ENCODE measurements at places on chromosomes 2 and 18.

GRCh38 chr2:26591619-26592505, 49.3 kb downstream of the CIB4 start:
- no peak for DNase-seq

DNA sequence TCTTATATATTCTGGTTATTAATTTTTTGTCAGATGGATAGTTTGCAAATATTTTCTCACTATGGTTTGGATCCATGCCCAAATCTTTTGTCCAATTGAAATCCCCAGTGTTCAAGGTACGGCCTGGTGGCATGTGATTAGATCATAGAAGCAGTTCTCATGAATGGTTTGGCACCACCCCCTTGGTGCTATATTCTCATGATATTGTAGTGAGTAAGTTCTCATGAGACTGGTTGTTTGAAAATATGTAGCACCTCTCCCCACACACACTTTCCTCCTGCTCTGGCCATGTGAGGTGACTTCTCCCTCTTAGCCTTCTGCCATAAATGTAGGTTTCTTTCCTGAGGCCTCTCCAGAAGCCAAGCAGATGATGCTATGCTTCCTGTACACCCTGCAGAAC, 107.7 kb upstream of the KYNU start:
- DNase-seq: no peak

GRCh38 chr2:126863336-126864015, 35.2 kb upstream of the TEX51 start:
- no peak for DNase-seq

DNA sequence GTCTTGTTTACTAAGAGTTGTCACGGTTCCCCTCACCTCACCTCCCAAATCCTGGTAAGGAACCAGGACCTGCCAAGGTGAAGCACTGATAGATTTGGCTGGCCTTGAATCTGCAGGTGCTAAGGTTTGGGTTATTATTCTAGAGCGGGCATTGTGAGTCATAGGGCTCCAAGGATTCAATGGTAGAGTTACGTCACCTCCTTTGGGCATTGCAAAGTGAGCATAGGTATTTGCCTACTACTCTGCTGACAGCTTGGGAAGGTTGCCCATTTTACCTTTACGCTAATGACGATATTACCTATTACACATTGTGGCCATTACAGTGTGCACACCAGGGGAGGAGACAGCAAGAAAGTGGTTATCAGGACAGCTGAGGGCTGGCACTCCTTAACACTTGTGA, 59.3 kb downstream of the SETBP1 start:
- DNase-seq: no peak

DNA sequence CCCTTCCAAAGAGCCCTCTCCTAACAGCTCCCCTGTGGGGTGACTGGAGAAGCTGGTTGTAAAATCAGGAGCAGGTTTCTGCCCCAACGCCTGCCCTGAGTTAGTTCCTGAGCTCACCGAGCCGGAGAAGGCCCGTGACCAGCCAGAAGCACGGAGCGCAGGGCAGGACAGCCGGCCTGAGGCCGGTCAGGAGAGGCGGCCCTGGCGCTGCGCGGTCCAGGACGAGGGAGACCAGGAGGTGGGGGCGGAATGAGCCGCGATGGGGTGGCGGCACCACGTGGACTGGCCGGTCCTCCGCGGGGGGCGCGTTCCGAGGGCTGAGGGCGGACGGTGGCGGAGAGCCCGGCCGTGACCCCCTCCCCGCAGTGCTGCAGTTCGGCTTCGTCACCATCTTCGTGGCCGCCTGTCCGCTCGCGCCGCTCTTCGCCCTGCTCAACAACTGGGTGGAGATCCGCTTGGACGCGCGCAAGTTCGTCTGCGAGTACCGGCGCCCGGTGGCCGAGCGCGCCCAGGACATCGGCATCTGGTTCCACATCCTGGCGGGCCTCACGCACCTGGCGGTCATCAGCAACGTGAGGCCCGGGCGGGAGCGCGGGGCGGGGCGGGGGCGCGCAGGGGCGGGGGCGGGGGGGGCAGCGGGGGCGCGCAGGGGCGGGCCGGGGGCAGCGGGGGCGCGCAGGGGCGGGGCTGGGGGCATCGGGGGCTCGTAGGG, 29.0 kb downstream of the ANO7 start:
- no peak for DNase-seq

DNA sequence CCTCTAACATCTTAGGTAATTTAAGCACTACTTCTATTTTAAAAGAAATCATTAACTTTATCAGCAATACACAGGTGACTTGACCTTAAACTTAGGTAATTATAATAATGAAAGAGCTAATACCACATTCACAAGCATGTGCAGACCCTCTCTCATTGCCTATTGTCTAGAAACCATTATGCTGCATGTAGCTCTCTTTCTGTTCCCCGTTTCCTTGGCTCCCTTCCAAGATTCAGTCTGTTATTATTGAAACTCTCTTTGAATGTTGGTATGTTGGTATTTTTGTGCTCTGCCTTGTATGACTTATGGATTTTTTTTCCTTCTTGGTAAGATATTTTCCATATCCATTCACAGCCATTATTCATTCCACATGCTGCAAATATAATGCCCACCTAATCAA, 201.2 kb downstream of the CDCA7 start:
- DNase-seq: no peak

DNA sequence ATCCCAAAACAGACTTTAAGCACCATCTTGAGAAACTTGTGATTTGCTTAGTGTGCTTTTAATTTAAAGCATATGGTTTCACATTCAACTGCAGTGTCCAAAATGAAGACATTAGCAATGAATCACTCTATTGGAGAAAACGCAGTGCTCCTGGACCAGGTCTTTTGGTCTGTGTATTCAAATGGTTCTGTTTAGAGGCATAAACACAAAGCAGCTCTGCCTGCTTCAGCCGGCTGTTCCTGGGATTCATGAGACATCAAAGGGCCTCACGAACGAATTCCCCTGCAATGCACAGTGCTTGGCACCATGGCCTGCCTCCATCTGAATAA, 117.1 kb upstream of the SP5 start:
- no peak for DNase-seq

DNA sequence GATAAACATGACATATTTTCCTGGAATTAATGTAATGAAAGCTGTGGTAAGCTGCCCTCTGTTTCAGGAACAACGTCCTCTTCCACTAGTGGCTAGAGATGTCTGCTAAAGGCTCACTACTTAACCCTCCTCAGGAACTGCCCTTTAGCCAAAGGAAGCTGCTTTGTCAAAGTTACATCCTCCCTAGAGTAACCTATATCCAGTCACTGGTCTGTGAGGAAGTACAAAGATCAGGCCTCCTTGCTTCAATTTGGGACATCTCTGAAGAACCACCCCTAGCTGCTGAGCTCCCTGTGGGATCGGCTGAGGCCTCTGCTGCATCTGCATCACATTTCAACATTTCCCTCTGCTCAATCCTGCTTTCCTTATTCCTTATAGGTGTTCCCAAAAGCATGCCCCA, 107.8 kb downstream of the PRELID3A start:
- no peak for DNase-seq

GRCh38 chr2:217756375-217757107, 246.3 kb downstream of the TNS1 start:
- no peak for DNase-seq

- no peak for DNase-seq
Measured at GRCh38 chr2:43572244-43572643, 23.6 kb downstream of the THADA start.

GRCh38 chr2:237670641-237671040, 43.3 kb downstream of the LRRFIP1 start:
- DNase-seq: no peak

DNA sequence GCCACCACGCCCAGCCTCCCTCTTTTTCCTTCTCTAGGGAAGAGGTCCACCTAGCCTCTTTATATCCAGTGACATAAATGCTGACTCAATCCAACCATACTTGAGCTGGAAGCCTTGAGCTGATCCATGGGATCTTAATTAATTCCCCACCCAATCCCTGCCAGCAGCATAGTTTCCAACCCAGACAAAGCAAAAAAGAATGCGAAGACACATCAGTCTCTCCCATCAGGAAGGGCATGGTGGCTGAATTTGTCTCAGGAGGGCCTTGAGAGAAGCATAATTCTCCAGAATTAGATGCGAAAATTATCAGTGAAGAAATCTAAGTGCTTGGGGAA, 22.5 kb downstream of the CASP10 start:
- DNase-seq: no peak

DNA sequence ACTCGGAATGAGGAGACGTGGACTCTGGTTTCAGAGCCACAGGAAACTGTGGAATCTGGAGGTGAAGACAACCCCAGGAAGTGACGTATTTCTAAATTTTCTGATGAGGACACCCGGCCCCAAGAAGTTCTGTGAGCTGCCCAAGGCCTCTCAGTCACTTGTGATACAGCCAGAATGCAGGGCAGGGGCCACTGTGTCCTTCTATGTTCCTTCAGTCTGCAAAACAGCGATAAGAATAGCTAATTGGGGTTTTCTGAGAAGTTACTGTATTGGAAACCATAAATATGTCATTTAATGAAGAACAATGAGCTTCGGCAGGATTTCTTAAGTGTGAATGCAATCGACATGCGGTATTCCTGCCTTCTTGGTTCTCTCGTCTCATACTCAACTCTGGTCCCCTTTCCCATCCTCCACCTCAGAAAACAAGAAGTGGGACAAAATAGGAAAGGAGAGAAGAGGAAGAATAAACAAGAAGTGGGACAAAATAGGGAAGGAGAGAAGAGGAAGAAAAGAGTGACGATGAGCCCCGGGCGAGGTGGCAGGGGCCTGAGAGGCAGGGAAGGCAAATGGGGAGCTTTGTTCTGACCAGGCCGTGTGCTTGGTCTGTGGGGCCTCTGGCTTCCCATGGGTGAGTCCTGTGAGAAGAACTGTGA, 282.0 kb upstream of the REV1 start:
- DNase-seq: no peak

DNA sequence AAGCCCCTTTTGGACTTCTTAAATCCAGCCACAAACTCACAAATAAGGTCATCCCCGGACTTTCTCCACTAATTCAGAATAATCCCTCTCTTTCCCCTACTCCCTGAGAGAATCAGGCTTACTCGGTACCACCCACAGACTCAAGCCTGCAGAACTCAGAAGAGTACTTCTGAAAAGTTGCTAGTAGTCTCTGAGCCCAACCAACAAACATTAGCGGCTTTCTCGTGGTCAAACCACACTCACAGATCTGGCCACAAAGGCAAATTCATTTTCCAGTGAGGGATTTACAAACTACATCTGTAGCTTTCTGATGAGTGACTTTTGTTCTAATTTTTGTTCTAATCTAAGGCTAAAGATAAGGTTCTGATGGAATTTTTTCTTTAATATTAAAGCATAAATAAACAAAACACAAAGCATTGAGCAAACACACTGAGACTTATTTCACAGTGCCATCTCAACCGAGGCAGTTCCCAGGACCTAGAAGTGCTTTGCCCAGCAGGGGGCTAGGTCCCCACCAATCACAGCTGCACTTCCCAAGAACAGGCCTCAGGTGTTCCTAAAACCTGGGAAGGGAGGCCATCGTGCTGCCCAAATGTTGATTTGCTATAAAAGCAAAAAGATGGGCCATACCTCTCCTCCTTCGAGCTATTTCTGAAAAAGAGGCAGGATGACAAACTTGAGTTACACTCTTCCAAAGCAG, 110.7 kb downstream of the COLEC12 start:
- DNase-seq: no peak

DNA sequence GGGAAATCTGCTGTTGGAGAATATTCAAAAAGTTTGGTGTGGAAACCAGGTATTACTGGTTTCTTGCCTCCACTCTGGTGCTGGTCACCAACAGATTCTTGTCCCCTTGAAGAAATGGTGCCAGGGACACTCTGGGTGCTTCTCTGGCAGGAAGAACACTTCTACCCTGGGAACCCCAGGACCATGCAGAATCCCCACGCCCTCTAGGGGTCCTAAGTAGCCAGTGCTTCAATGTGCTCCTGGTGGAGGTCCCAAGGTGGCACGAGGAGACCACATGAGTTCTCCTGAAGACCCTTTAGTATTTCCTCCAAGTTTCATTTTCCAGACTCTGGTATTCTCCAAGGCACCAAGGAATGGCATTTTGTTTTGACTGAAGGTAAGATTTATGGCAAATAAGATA, 380.6 kb downstream of the TSN start:
- no peak for DNase-seq

DNA sequence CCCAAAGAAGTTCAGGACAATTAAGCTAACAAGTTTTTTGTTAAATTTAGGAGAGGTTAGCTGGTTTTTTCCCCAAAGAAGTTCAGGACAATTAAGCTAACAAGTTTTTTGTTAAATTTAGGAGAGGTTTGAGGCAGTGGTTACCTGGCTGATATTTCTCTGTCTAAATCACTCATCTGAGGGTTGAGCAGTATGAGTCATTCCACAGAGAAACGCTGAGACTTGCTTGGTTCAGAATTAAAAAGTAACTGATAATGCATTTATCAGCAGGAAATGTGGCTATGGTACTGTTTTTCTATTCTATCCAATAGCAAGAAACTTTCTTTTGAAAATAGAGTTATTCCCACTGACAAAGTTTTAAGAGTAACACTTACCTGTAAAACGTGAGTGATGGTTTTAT, 22.8 kb upstream of the KIDINS220 start:
- no peak for DNase-seq

DNA sequence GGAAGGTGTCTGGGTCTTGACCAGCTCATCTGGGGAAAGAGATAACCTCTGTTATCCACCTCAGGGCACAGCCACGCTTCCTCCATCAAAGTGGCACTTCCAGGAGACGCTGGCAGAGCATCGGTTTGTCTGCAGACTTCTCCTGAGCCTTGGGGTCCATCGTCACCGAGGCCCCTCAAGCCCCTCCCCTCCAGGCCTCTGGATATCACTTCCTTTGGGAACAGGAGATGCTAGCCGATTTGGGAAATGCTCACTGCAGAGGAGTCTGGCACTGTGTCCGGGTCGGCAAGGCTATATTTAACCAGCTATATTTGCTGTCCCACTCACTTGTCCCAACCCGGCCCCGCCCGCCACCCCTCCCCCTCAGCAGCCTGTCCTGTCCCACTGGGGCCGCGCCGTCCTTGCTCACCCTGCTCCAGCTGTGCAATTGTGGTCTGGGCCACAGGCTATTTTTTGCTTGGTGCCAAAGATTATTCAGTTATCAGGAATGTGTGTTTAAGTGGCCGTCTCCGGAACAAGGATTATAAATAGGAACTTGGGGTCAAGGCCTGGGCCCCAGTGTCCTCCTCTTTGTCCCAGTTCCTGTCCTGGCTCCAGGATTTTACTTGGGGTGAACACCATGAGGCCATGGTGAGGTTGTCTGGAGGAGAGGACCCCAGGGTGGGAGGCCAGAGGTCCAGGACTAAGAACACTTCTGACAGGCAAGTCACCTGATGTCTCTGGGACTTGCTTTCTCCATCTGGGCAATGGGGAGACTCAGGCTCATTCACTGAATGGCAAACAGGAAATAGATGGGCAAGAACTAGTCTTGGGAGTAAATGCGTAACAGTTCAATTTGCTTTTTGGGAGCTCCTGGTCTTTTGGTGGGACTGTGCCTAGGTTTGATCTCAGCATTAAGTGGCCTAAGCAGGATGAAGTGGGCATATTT, 263.6 kb downstream of the DYSF start:
- no peak for DNase-seq
